ENCODE measurements at places on chromosomes 6 and 20.

DNA sequence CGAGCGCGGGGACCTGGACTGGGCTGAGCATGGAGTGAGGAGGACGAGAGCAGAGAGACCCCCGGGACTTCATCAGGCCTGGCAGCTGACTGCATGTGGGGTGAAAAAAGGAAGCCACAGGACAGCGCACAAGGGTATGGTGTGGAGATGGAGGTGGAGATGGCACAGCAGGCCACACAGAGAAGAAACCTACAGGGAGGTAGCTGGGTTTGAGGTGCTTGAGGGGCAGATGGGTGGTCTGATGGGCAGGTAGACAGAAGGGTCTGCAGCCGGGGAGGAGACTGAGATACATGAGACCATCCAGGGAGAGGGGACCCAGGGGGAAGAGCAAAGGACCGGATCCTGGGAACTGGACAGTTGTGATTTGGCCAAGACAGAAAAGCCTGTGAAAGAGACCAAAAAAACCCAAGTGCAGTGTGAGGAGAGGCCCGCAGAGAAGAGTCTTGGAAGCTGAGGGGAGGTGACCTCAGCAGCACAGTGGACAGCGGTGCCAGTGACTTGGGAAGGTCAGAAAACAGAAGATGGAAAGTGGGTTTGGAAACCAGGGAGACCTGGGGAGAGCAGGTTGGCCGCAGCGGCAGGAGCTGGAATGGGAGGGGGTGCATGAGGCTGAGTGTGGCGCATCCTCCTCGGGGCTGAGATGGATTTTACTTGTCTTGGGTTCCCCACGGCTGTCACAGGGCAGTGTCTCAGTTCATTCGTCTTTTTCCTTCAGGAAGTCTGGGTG lies 5.5 kb downstream of the HLA-DPB1 start:
- no peak for DNase-seq

- no peak for DNase-seq
These were observed 34.7 kb upstream of the EZR start for GRCh38 chr6:158853880-158854213.

DNA sequence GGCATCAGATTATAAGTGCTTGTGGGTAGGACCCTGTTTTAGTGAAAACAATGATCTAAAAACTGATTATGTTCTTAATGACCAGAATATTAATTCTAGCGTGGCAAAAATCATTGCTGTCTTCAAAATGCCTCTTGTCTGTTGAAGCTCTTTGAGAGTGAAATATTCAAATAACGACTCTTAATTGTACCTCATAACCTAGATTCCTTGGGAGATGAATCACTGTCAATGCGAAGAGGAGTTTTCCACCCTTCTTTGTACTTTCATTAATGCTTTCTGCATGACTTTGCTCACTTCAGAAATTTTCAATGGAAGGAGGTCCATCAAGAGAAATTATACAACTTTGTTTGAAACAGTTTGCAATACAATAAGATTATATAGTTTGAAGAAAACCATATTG lies 71.5 kb downstream of the CRYBG1 start:
- DNase-seq, result no peak

GRCh38 chr20:20597966-20598365 lies 114.5 kb downstream of the RALGAPA2 start:
- no peak for DNase-seq

DNA sequence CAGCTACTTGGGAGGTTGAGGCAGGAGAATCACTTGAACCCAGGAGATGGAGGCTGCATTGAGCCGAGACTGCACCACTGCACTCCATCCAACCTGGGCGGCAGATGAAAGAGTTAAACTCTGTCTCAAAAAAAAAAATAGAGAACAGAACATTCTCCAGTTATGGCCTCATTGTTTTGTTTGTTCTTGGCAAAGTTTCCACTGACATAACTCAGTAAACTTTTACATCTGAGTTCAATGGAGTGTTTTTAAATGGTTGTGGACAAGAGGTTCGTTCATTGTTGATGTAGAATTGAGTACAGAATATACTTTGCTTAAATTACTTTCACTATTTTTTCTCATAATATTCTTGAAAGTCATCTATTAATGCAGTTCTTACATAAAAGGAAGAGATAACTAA lies 42.2 kb upstream of the IFNGR1 start:
- peak; percentile 88 for DNase-seq

DNA sequence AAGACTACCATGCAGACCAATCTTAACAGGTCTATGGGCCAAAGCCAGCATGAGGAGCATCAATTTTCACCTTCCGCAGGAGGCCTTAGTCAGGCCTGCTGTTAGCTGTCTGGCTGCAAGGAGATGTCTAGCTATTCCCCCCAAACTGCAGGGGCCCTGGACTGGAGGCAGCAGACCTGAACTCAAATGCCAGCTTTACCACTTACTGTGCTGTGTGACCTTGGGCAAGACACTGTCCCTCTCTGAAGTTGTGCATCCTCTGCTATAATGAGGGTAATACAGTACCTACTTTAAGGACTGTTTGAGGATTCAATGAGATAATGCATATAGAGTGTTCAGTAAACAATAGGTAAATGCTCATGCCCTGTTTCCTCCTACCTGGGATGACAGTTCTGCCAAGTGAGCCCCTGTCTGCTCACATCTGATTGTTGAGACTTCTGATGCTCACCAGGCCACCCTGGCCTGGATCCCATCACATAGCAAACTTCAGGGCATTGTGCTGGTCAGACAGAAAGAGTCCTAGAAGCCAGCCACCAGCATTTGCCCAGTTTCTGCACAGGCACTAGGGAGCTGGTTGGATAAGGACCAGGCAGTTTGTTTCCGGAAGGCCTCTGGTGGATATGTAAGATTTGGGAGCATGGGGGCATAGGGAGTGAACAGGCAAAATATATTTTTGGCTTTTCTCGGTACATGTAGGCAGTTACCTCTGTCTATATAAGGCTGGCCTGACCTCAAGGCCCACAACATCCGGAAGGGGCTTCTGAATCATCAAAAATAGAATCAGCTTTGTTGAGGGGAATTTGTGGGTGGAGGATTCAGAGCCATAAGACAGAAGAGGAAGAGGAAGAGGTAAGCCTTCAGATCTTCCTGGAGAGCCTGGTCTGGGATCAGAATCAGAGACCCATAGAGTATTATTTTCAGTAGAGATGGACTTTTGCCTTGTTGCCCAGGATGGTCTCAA lies 2.3 kb upstream of the OCSTAMP start:
- no peak for DNase-seq

GRCh38 chr20:9397928-9398327 lies 116.5 kb upstream of the LAMP5 start:
- no peak for DNase-seq

DNA sequence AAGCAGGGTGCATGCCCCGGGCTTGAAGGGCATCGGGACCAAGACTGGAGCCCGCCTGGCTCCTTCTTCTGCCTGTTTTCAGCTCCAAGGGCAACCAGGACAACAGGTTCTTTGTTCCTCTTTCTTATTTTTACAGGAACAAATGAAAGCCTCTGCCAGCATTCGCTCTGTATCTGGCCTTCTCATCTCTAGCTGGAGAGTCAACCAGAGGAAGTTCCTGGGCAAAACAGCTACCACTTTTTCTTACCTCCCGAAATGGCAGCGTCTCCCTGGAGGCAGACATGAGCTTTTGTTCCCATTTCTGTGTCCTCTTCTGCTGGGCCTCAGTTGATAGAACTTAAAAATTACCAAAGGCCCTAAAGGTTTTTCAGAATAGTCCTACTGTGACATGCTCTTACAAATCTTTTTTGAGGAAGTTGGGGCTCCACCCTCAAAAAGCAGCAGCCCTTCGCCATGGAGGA lies 74.1 kb upstream of the NAA20 start:
- DNase-seq, result no peak

- no peak for DNase-seq
These were observed 86.4 kb downstream of the SHLD1 start for GRCh38 chr20:5836569-5836968.
